ENCODE measurements at places on chromosomes 1 and 21.

DNA sequence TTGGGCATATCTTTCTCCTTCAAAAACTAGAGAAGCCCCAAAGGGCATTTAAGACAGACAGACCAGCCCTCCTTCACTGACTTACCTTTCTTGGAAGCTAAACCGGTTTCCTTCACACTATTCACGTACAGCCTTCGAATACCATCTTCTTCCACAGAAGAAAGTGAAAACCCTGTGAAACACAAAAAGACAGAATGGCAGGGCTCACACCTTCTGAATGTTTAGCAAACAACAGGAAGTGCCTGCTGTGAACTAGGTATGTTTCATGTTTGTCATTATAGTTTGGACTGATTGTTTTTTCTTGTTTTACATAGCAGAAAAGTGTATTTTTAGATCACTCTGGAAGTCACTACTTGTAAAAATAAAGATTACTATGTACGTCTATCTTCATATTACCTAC lies 148.6 kb upstream of the KRTAP19-8 start:
- no peak for DNase-seq

- no peak for DNase-seq
Measured at GRCh38 chr1:50703240-50703639, 256.8 kb downstream of the FAF1 start.

DNA sequence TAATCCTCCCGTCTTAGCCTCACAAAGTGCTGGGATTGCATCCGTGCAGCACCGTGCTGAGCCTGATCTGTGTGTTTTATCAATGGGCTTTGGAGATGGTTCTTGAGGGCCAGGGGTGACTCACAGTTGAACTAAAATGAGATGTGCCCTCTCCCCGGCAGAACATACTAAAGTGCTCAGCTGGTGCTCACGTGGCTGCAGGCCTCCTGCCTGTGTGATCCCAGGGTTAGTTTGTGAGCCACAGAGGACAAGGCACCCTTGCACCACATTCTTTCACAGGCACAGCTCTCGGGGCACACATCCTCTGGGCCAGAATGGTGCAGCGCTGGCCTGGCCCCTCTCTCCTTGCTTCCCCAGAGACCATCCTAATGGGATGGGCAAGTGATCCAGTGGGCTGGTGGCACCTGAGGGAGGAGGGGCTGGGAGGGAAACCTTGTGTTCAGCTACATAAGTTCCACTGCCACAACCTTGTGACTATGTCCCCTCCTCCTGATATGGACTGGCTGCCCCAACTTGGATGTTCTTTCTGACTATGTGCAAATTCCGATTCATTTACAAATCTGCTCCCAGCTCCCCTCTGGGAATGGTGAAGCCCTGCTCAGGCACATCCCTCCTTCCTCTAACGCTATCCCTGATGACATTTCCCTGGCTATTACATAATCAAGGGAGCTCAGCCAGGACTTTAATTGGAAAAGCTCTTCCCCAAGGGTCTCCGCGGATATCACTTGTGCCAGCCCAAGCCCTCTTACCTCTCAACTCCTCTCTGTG lies 197.0 kb upstream of the EDN2 start:
- DNase-seq: no peak

DNA sequence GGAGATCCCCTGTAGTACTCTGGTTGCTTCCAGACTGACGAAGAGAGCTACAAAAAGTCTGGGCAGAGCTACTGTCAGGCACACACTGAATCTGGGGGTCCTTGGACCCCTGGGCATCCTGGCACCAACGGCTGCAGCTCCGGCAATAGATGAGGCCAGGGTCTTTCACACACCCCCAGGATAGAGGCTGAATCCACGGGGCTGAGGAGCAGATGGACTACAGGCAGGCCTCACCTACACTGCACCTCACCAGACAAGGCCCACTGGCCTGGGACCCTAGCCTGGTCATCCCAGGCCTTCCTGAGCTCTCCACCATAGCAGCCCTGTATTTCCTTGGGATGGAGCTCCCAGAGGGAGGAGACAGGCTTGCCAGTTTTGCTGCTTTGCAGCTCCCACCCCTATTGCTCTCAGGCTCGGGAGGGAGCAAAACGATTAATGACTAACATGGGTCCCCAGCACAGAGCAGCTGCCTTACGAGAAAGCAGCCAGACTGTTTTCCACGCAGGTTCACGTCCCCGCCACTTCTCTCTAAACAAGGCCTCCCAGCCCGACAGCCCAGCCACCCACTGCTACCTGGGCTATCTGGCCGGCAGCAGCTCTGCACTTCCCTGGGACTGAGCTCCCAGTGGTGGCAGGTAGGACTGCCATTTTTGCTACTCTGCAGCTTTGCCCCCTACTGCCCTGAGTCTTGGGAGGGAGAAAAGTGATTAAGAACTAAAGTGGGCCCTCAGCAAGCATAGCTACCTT lies 1022.5 kb upstream of the ADGRL2 start:
- no peak for DNase-seq

DNA sequence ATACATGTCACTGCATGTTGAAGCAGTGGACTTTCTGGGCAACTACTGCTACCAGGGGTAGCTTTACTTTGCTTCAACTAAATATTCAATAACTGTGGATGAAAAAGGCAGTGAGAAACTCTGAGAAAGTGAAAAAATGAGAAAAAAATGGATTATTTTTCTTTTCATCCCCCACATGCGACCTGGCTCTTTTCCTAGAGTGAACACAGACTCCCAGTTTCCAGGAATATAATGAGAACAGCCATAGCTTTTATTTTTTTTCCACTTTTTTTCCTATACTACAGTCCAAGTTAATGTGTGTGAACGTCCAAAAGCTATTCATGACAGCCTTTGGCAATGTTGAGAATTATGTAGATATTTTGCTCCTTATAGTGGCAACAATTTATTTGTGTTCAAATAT lies 230.4 kb downstream of the DNM3 start:
- DNase-seq: no peak

- DNase-seq: no peak
Measured at GRCh38 chr1:15350151-15350550, 59.5 kb upstream of the EFHD2 start.

GRCh38 chr1:230105754-230106625 lies 39.0 kb downstream of the GALNT2 start:
- DNase-seq: no peak

DNA sequence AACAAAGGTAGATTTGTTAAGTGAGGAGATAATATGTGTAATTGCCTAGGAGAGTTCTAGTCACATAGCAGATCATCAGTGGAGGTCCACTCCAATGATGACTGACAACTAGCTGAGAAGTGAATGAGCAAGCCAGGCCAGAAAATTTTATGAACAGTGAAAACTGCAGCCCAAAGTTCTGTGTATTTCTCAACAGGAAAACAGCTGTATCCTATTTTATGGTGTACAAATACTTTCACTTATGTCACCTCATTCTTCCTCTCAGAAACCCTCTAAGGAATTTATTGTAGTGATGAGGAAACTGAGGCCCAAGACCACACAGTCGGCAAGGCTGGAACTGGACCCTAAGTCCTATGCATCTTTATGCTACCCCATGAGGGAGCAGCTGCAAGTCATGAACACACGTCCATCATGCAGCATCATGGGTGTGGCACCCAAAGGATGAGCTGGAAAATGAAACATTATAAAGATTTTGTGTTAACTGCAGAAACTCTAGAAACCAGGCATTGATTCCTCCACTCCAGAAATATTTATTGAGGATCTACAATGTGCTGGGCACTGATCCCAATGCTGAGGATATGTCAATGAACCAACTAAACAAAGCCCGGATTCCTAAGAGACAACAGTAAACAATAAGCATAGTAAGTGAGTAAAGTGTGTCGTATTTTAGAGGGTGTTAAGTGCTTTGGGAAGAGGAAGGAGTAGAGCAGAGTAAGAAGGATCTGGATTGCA lies 99.5 kb upstream of the DUSP10 start:
- no peak for DNase-seq

DNA sequence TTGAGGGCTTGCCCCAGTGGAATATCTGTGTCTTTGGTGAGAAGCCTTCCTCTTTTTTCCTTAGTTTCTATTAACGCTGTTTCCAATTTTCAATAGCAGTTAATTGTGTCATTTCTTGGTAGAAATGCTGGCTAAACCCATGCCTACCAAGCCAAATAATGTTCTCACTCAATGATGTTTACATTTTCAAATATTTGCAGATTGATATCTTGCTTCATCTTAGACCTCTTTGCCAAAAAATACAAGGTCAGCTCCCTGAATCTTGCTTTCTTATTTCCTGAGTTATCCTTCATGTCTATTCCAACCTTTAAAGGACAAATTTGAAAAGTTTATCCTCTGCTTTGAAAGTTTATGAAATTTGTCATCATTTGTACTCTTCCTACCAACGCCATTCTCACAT lies 5.1 kb downstream of the KCNJ15 start:
- DNase-seq: no peak

DNA sequence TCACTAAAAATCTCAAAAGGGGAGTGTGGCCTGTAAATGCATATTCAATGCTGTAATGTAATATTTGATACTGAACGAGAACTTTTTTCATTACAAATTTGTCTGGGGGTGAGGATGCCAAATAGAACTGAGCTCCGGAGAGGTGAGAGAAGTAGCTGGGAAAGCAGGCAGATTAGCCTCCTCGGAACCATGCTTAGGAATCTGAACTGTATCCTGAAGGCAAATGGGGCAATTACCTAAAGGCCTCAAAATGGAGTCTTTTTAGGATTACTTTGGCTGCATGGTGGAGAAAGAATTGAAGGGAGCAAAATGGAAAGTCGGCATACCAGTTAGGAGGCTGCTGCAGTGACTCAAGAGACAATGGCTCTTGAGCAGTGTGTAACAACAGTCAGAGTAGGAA lies 178.8 kb downstream of the CDC7 start:
- no peak for DNase-seq

DNA sequence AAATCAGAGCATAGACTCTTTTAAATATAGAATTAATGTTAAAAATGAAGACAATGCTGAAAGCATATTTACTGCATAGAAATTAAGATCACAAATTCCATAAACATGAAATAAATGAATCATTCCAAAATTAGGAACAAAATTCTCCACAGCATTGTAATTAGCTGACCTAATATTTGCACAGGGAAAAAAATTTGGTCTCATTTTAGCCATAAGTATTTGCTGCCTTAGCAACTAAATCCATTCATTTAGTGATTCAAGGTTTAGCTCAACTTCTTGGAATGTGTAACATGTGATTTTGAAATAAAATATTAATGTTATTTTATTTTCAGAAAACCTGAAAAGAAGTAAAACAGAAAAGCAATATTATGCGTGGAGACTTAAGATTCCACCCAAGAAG lies 25.5 kb downstream of the ADAMTS5 start:
- no peak for DNase-seq
